Bronchus fibroblast of lung (primary cell): ENCODE measurements at places on chromosomes 2 and 18. TPM values are rescaled to one million over a fixed set of nuclear protein-coding genes. Genes with fewer than 3 reads are reported as not detected.

FOSL2 gene
- 31.5 and 34.0 TPM in 2 replicates for total RNA-seq

IL1RN gene
- total RNA-seq: not detected in 2 replicates

CFC1 gene
- total RNA-seq: not detected in 2 replicates

GAL3ST2 gene
- not detected in 2 replicates for total RNA-seq

PSMA8 gene
- total RNA-seq: not detected in 2 replicates

EMX1 gene
- total RNA-seq: not detected in 2 replicates

PLB1 gene
- total RNA-seq: 0.34 and 1.5 TPM in 2 replicates

MRPL53 gene
- total RNA-seq: 44.2 and 45.5 TPM in 2 replicates

GREB1 gene
- 0.17 and 0.30 TPM in 2 replicates for total RNA-seq

NEU2 gene
- total RNA-seq: not detected in 2 replicates

CMPK2 gene
- total RNA-seq: 0.30 and 0.50 TPM in 2 replicates

IL37 gene
- total RNA-seq: not detected in 2 replicates

ATOH8 gene
- total RNA-seq: 11.4 and 15.1 TPM in 2 replicates
